ENCODE measurements at places on chromosomes 5 and 9.
A peak's percentile ranks its signal among the peaks of the same experiment; 100 is the strongest.

DNA sequence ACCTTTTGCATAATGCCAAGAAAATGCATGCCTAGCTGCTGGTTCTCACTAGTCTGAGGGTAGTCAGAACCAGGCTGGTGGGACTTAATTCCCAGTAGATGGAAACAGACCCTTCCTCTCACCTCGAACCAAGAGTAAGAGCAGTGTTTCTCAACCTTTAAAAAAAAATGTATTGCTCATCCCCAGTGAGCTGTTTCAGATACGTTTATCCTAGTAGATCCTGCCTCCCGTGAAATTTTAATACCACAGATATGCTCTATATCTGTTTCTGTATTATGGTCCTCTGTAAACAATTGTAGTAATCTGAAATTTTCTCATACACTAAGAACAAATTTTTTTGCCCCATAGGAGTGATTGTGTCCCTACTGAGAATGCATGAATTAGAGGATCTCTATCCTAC is 86.2 kb downstream of the TEK start:
- H3K27me3 ChIP-seq, result no peaks in the 10 kb centered on the region
- H3K4me1 ChIP-seq, result no peaks in the 10 kb centered on the region
- no peak for DNase-seq
- H3K27ac ChIP-seq, result no peak overlapping the region
- H3K4me3 ChIP-seq, result no peak overlapping the region

DNA sequence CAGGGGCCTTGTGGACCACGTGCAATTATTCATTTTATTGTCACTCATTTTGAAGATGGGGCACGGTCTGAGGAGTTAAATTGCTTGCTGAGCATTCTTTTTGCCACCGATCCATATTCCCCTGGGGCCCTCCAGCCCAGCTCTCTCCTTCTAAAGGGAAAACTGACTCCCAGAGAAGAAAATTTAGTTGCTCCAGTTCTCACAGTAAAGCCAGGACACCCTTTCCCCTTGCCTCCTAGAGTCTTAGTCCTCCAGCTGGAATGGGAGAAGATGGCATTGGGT is 1.0 kb upstream of the PANK3 start:
- no peaks in the 10 kb centered on the region for H3K36me3 ChIP-seq
- H3K27me3 ChIP-seq, result no peaks in the 10 kb centered on the region
- peak overlapping the region; percentile 70 for H3K4me3 ChIP-seq
- peak overlapping the region; percentile 84 for H3K27ac ChIP-seq
- no peak for DNase-seq

GRCh38 chr9:102483651-102484050 is 511.5 kb upstream of the CYLC2 start:
- peaks cover 2% of the 10 kb centered on the region for H3K36me3 ChIP-seq
- H3K27ac ChIP-seq, result no peak overlapping the region
- no peak overlapping the region for H3K4me3 ChIP-seq
- no peak for DNase-seq
- H3K4me1 ChIP-seq, result no peaks in the 10 kb centered on the region

- no peaks in the 10 kb centered on the region for H3K27me3 ChIP-seq
- no peak overlapping the region for H3K4me3 ChIP-seq
- H3K4me1 ChIP-seq, result no peaks in the 10 kb centered on the region
These were observed 2.0 kb downstream of the OR1J1 start for GRCh38 chr9:122475717-122476116.

GRCh38 chr5:80755626-80756025 is 100.8 kb upstream of the DHFR start:
- no peak for DNase-seq
- H3K4me3 ChIP-seq, result no peak overlapping the region
- no peak overlapping the region for H3K27ac ChIP-seq
- H3K27me3 ChIP-seq, result no peaks in the 10 kb centered on the region
- peaks cover 19% of the 10 kb centered on the region for H3K4me1 ChIP-seq

DNA sequence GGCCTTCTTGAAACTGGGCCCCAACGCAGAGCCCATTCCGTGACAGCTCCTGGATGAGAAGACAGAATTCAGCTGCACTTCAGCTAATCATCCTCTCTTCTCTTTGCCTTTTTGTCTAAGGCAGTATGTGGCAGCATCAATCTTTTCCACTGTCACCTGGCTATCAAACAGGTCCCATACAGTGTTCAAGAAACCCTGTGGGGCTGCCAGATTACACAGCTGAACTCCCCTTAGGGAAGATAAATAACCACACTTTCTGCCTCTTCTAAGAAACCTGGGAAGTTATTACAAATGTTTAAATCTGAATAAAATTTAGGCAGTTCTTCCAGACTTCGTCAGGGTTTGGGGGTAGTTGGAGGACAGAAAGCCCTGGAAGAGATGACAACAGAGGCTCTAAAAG is 61.0 kb downstream of the SPEF2 start:
- no peaks in the 10 kb centered on the region for H3K27me3 ChIP-seq
- no peak for DNase-seq
- no peak overlapping the region for H3K27ac ChIP-seq
- H3K4me1 ChIP-seq, result no peaks in the 10 kb centered on the region

- no peak overlapping the region for H3K27ac ChIP-seq
- no peak overlapping the region for H3K4me3 ChIP-seq
- DNase-seq, result no peak
These were observed 6.8 kb downstream of the AUH start for GRCh38 chr9:91354881-91355280.

DNA sequence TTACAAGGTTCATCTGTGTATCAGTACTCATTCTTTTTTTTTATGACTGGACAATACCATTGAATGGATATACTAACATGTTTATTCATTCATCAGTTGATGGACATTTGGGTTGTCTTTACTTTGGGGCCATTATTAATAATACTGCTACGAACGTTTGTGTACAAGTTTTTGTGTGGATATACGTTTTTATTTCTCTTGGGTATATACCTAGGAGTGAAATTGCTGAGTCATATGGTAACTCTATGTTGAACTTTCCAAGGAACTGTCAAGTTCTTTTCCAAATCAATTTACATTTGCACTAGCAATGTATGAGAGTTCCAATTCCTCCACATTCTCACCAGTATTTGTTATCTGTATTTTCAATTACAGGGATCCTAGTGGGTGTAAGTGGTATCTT is 12.0 kb upstream of the LECT2 start:
- peaks cover 3% of the 10 kb centered on the region for H3K27me3 ChIP-seq
- no peak overlapping the region for H3K4me3 ChIP-seq
- no peak for DNase-seq
- no peaks in the 10 kb centered on the region for H3K4me1 ChIP-seq
- no peaks in the 10 kb centered on the region for H3K36me3 ChIP-seq
- no peak overlapping the region for H3K27ac ChIP-seq

DNA sequence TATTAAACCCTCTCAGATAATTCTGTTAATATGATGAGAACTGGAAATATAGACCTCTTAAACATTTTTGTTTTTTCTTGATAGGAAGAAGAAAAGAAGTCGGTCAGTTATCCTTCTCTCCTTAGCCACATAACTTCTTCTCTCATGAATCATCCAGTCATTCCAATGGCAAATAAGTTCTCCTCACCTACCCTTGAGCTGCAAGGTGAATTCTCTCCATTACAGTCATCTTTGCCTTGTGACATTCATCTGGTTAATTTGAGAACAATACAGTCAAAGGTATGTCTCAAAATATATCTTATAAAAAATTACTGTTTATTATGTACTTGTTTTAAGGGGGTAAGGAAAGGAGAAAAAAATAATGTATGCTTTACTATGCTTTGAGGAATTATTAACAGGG is 165.3 kb downstream of the MAN2A1 start:
- H3K4me1 ChIP-seq, result peaks cover 2% of the 10 kb centered on the region
- peaks cover 21% of the 10 kb centered on the region for H3K36me3 ChIP-seq
- H3K27ac ChIP-seq, result no peak overlapping the region
- no peak overlapping the region for H3K4me3 ChIP-seq

GRCh38 chr5:71864730-71865601 is 145.9 kb downstream of the CARTPT start:
- no peaks in the 10 kb centered on the region for H3K36me3 ChIP-seq
- no peaks in the 10 kb centered on the region for H3K4me1 ChIP-seq
- peaks cover 4% of the 10 kb centered on the region for H3K27me3 ChIP-seq
- no peak overlapping the region for H3K4me3 ChIP-seq
- no peak overlapping the region for H3K27ac ChIP-seq

DNA sequence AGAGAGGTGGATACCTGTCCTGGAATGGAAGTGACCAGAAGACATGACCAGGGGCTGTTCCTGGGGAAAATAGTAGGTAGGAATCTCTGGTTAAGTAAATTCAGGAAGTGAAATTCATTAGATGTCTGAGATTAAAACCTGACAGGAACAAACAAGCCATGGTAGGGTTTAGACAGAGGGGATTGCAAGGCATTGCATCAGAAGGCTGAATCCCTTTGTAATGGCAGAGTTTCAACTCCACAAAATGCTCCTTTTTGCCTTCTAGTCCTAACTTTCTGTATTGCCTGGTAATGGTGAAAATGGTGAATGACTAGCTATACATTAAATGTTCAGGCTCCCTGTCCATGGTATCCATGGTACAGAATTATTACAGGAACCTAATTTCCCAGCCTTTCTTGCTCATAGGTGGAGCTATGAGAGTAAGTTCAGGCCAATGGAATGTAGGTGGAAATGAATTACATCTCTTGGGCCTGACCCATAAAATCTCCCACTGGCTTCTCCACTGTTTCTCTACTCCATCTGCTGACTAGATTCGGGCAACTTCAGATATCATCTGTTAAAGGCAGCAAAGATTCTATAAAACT is 113.4 kb upstream of the CNTLN start:
- H3K4me1 ChIP-seq, result peaks cover 2% of the 10 kb centered on the region
- no peak overlapping the region for H3K27ac ChIP-seq
- no peak overlapping the region for H3K4me3 ChIP-seq
- H3K36me3 ChIP-seq, result no peaks in the 10 kb centered on the region

DNA sequence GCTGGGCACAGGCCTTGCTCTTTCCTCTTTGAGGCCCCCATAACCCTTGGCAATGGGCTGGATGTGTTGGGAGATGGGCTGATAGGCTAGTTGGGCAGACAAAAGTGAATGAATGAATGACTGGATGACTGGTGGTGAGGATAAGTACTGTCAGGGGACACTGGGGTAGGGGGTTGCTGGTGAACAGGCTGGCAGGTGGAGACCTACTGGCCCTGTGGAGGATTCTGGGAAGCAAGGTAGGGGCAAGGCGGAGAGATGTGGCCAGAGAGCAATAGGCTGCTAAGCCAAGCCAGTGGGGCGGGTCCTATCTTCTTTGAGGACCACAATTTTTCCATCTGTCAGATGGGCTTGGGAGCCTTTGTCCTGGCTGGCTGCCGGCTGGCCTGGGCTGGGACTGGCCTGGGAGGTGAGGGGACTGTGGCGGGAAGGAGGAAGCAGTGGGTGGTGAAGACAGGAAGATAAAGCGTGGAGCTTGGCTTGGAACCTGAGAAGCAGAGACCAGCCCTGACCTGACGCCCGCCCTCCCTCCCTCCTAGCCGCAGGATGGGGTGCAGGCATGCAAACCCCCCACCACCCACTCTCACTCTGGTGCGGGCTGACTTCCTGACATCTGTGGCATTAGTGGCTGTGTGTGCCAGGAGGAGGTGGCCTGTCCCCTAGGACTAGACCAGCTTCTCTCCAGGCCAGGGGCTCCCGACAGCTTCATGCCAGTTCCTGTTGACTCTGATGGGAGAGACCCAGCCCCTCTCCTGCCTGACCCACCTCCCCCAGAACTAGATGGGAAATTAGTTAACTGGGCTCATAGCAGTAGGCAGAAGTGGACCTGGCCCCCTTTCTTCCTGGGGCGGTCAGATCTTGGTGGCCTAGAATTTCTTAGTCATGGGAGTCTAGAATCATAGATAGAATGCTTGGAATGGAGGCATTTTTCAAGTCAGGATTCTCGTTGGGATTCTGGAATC is 9.5 kb downstream of the CXXC5 start:
- H3K27me3 ChIP-seq, result no peaks in the 10 kb centered on the region
- peaks cover 61% of the 10 kb centered on the region for H3K4me1 ChIP-seq
- H3K4me3 ChIP-seq, result no peak overlapping the region
- H3K27ac ChIP-seq, result no peak overlapping the region
- DNase-seq, result no peak

DNA sequence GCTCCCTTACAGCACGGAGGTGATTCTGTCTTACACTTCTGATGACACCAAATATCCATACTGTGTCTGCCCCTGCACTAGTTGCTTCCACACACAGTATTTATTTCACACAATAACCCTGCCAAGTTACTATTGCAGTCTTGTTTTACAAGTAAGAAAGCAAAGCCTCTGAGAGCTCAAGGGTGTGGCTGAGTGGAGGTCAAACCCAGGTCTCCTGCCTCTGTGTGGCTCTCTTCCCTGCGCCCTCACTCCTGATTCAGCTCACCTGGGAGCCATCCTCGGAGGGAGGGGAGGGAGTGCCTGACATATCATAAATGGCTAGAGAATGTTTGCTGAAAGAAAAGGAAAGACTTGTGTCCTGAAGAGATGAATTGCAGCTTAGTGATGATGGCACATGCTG is 41.0 kb downstream of the MVB12B start:
- no peak overlapping the region for H3K27ac ChIP-seq
- H3K4me3 ChIP-seq, result no peak overlapping the region
- DNase-seq, result no peak
- peaks cover 8% of the 10 kb centered on the region for H3K4me1 ChIP-seq
- no peaks in the 10 kb centered on the region for H3K27me3 ChIP-seq
- peaks cover 22% of the 10 kb centered on the region for H3K36me3 ChIP-seq

- H3K27ac ChIP-seq, result no peak overlapping the region
- no peak for DNase-seq
- no peaks in the 10 kb centered on the region for H3K36me3 ChIP-seq
- peaks cover 15% of the 10 kb centered on the region for H3K4me1 ChIP-seq
- no peaks in the 10 kb centered on the region for H3K27me3 ChIP-seq
These were observed 77.6 kb upstream of the IRX1 start for GRCh38 chr5:3518051-3518450.

DNA sequence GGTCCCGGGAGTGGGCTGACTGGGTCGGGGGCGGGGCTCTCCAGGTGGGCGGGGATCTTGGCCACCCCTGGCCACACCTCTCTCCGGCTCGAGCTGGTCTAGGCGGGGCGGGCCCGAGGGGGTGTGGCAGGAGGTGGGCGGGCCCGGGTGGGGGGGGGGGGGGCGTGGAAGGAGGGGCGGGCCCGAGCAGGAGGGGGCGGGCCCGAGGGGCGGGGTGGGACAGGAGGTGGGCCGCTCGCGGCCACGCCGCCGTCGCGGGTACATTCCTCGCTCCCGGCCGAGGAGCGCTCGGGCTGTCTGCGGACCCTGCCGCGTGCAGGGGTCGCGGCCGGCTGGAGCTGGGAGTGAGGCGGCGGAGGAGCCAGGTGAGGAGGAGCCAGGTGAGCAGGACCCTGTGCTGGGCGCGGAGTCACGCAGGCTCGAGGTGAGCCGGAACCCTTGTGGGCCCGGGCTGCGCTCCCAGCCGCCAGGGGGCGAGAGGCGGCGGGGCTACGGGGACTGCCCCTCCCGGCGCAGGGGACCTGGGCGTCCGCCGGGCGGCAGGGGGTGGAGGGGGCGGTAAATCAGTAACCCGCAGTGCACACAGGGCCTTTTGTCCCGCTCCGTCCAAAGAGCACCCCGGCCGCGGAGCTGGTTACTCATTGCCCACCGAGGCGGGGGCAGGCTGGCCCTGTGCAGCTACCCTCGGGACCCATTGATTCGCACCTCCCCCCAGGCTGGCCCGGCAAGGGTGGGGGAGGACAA is at the start of gene FGFR4:
Gene FGFR4 (plus strand): TSS at position 262 of the 744 bp plus-strand sequence. CDS start 2,688 bp downstream, outside the sequence.
- H3K36me3 ChIP-seq, result peaks cover 10% of the 10 kb centered on the region
- peak within 1 kb of the TSS; percentile 3 for H3K27ac ChIP-seq
- peaks cover 16% of the 10 kb centered on the region for H3K4me1 ChIP-seq
- peaks cover 6% of the 10 kb centered on the region for H3K27me3 ChIP-seq
- peak; percentile 80 for DNase-seq

GRCh38 chr9:630817-631216 is 210.7 kb upstream of the DMRT1 start:
- no peak overlapping the region for H3K4me3 ChIP-seq
- H3K27ac ChIP-seq, result no peak overlapping the region
- DNase-seq, result no peak

GRCh38 chr9:22244139-22245011 is 202.2 kb upstream of the DMRTA1 start:
- no peaks in the 10 kb centered on the region for H3K36me3 ChIP-seq
- H3K4me3 ChIP-seq, result no peak overlapping the region
- H3K27me3 ChIP-seq, result no peaks in the 10 kb centered on the region
- no peak for DNase-seq
- no peaks in the 10 kb centered on the region for H3K4me1 ChIP-seq
